ENCODE measurements at places on chromosomes 11 and 22.

DNA sequence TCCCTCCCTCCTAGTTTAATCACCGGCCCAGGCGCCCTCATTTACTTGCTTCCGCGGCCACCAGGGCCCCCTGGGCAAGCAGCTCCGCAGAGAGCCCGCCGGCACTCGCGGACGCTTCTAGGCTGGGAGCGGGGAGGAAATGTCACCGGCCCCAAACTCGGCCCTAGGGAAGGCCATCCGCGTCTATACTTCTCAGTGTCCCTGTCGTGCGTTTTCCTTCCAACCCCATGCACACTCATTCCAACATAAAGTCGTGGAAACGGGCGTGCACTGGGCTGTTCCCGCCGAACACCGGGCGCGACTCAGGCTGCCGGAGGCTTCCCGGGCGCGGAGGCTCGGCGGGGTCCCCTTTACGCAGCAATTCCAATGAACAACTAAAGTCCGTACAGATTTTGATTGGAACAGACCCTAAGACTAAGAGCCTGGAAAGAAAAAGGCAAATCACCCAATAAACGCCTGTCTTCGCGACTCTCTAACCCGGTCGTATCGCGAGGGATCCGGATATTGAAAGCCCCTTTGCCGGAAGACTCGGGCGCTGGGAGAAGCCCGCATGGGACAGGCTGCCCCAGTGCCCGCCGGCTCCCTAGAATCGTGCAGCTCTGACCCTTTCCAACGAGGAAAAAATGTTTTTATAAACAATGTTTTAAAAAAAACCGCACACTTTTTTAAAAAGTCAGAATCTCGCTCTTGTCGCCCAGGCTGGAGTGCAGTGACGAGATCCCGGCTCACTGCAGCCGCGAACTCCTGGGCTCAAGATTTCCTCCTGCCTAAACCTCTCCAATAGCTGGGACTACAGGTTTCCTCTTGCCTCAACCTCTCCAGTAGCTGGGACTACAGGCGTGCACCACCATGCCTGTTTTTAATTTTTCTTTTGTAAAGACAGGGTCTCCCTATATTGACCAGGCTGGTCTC, 1.3 kb upstream of the BARX2 start:
- peaks cover 7% of the 10 kb centered on the region for H3K4me1 ChIP-seq
- H3K27me3 ChIP-seq, result peaks cover 92% of the 10 kb centered on the region
- no peak overlapping the region for H3K27ac ChIP-seq
- H3K36me3 ChIP-seq, result no peaks in the 10 kb centered on the region

- H3K4me3 ChIP-seq, result no peak overlapping the region
- no peaks in the 10 kb centered on the region for H3K27me3 ChIP-seq
- H3K36me3 ChIP-seq, result no peaks in the 10 kb centered on the region
These were observed 21.8 kb upstream of the IL17REL start for GRCh38 chr22:50034126-50035081.

GRCh38 chr22:37844904-37845329, 783 bp upstream of the ANKRD54 start:
- H3K36me3 ChIP-seq, result peaks cover under 1% of the 10 kb centered on the region
- H3K27ac ChIP-seq, result peak overlapping the region; percentile 88
- H3K27me3 ChIP-seq, result no peaks in the 10 kb centered on the region

DNA sequence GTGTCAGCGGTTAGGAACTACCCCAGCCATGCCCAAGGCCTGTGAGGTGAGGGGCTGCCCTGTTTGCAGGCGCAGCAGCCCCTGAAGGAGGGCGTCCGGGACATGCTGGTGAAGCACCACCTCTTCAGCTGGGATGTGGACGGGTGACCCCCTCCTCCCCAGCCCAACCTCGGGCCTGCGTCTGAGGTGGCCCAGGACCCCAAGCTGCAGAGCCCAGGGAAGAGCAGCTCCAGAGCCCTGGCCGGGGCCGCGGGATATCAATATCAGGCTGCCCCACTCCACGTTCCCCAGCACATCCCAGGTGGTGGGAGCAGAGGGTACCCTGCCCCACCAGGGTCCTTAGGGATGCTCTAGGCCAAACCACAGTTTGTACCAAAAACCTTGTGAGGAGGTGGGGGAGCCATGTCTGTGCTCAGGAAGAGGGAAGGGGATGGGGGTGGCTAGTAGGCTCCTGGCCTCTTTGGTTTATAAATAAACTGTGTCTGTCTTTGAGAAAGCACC, 39.3 kb downstream of the SGSM3 start:
- DNase-seq, result no peak
- H3K27me3 ChIP-seq, result no peaks in the 10 kb centered on the region
- H3K4me3 ChIP-seq, result no peak overlapping the region
- no peaks in the 10 kb centered on the region for H3K4me1 ChIP-seq

DNA sequence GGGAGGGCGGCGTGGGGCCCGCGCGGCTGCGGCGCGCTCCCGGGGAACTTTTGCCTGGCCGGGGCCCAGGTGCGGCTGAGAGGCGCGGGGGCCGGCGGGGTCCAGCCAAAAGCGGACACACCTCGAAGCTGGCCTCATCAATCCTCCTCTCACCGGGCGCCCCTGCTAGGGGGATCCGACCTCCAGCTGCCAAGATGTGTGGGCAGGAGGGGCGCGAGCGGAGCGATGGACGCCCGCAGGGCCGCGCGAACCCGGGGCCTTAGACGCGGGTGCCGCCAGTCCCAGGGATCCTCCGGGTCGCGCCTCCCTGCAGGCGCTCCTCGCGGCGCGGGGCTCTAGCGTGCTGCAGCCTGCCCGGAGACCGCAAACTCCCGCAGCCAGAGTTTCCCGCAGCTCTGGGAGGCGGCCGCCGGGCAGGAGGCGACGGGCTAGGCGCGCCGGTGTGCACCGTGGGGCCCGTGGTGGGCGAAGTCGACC, 785 bp downstream of the IGSF9B start:
- H3K27ac ChIP-seq, result no peak overlapping the region
- H3K4me1 ChIP-seq, result peaks cover 51% of the 10 kb centered on the region
- peak; percentile 71 for DNase-seq
- no peaks in the 10 kb centered on the region for H3K36me3 ChIP-seq
- peak overlapping the region; percentile 64 for H3K4me3 ChIP-seq
